ENCODE measurements at places on chromosomes 2 and 18.
A peak's percentile ranks its signal among the peaks of the same experiment; 100 is the strongest.

DNA sequence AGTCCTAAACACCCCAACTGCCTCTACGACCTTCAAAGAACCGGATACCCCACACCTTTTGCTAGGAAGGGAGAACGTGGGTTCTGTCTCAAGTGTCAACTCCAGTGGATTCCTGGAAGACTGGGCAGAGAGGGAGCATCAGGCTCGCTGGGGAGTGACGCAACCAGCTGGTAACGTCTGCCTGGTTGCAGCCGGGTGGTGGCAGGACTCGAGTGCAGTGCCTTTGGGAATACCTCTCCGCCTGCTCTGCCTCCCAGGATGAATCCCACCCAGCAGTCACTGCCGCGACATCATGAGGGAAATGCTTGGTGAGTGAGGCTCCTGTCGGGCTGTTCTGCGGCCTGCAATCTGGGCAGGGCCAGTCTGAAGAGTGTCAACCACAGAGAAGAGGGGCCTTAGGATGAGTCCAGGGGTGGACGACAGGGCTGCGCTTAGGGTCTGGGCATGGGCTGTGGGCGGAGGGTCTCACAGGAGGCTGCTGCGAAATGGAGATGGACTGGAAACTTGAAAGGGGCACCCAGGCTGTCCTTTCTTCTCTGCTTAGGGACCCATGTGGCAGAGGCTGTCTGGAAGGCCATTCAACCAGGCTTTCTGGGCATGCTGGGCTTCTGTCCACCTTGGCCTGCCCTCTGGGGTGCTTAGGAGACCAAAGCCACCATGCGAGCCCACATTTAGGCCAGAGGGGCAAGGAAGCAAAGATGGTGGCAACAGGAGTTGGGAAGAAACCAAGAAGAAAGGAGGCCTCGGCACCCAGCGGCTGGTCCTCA lies 12.9 kb downstream of the GPR17 start:
- H3K27ac ChIP-seq: peak overlapping the region; percentile 87
- DNase-seq: peak; percentile 24

DNA sequence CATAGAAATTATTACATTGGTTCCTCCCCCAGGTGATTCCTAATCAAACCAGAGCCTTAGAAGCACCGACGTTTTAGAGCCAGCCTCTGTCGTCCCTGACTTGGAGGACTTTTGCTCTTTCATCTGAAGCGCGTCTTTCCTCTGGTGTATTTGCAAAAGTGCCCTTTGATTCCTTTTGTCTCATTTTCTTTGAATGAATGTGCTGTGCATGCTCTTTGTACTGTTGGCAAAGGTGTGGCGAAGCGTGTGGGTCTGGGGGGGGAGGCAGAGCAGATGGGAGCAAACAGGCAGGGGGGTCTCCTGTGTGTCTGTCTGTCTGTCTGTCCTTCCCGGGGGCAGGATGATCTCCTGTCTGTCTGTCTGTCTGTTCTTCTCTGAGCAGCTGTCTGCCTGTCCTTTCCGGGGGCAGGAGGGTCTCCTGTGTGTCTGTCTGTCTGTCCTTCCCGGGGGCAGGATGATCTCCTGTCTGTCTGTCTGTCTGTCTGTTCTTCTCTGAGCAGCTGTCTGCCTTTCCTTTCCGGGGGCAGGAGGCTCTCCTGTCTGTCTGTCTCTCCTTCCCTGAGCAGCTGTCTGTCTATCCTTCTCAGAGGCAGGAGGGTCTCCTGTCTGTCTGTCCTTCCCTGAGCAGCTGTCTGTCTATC lies 205.5 kb upstream of the MYT1L start:
- H3K4me3 ChIP-seq: no peak overlapping the region
- H3K27me3 ChIP-seq: no peaks in the 10 kb centered on the region
- H3K27ac ChIP-seq: no peak overlapping the region
- no peaks in the 10 kb centered on the region for H3K4me1 ChIP-seq
- no peak for DNase-seq

DNA sequence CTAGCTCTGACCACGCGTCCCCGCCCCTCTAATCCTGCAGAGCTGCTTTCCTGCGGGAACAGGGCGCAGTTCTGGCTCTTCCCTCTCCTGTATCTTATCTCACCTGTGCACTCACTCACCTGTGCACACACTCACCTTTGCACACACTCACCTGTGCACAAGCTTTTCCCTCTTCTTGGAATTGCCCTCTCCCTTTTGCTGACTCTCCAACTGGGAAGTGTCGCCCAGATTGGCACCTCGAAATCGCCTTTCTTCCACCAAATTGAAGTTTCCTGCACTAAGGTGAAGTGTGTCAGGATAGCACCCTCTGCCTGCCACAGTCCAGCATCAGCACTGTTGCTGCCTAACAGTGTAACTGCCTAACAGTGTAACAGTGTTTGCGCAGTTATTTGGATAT lies 566 bp upstream of the CMPK2 start:
- peak overlapping the region; percentile 95 for H3K27ac ChIP-seq
- no peaks in the 10 kb centered on the region for H3K27me3 ChIP-seq
- H3K36me3 ChIP-seq: no peaks in the 10 kb centered on the region
- peaks cover 19% of the 10 kb centered on the region for H3K4me1 ChIP-seq
- peak; percentile 42 for DNase-seq

DNA sequence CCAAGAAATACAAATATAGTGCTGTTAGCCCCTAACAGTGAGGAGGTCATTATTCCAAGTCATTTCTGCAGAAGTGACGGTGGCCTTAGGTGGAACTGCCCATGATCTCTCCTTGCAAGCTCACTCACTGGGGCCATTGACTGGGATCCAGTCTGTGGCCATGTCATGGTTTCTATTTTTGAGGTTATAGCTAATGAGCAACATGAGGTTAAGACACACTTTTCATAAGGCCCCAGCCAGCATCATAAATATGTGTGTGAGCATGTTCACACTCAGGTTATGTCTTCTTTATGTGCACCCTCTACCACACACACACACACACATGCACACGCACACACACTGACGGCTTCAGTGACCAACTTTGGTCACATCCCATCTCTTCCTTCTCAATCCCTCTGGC lies 484 bp downstream of the AFF3 start:
- no peaks in the 10 kb centered on the region for H3K36me3 ChIP-seq
- H3K4me1 ChIP-seq: no peaks in the 10 kb centered on the region
- H3K4me3 ChIP-seq: no peak overlapping the region
- no peaks in the 10 kb centered on the region for H3K27me3 ChIP-seq
- no peak for DNase-seq

GRCh38 chr2:120589771-120590608 lies 145.7 kb upstream of the GLI2 start:
- no peak overlapping the region for H3K4me3 ChIP-seq
- no peaks in the 10 kb centered on the region for H3K4me1 ChIP-seq
- no peak overlapping the region for H3K27ac ChIP-seq
- H3K36me3 ChIP-seq: no peaks in the 10 kb centered on the region
- no peak for DNase-seq

GRCh38 chr2:64168756-64169155 lies 24.5 kb upstream of the PELI1 start:
- H3K36me3 ChIP-seq: no peaks in the 10 kb centered on the region
- no peak overlapping the region for H3K27ac ChIP-seq
- DNase-seq: no peak
- H3K4me3 ChIP-seq: no peak overlapping the region

DNA sequence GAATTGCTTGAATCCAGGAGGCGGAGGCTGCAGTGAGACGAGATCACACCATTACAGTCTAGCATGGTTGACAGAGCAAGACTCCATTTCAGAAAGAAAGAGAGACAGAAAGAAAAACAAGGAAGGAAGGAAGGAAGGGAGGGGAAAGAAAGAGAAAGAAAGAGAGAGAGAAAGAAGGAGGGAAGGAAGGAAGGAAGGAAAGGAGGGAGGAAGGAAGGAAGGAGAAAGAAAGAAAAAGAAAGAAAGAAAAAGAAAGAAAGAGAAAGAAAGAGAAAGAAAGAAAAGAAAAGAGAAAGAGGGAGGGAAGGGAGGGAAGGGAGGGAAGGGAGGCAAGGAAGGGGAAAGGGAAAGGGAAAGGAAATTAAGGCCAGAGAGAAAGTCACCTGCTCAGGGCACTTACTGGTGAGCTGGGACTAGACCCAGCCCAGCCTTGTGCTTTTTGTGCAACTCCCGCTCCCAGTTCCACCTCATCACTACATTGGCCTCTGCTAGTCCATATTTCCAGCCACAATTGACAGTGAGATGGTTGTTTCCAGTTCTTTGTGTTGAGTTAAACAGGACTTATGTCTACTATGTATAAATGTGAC lies 35.7 kb downstream of the MOGAT1 start:
- H3K27me3 ChIP-seq: no peaks in the 10 kb centered on the region
- H3K4me1 ChIP-seq: peaks cover 11% of the 10 kb centered on the region
- no peak overlapping the region for H3K4me3 ChIP-seq
- H3K36me3 ChIP-seq: no peaks in the 10 kb centered on the region
- DNase-seq: no peak

DNA sequence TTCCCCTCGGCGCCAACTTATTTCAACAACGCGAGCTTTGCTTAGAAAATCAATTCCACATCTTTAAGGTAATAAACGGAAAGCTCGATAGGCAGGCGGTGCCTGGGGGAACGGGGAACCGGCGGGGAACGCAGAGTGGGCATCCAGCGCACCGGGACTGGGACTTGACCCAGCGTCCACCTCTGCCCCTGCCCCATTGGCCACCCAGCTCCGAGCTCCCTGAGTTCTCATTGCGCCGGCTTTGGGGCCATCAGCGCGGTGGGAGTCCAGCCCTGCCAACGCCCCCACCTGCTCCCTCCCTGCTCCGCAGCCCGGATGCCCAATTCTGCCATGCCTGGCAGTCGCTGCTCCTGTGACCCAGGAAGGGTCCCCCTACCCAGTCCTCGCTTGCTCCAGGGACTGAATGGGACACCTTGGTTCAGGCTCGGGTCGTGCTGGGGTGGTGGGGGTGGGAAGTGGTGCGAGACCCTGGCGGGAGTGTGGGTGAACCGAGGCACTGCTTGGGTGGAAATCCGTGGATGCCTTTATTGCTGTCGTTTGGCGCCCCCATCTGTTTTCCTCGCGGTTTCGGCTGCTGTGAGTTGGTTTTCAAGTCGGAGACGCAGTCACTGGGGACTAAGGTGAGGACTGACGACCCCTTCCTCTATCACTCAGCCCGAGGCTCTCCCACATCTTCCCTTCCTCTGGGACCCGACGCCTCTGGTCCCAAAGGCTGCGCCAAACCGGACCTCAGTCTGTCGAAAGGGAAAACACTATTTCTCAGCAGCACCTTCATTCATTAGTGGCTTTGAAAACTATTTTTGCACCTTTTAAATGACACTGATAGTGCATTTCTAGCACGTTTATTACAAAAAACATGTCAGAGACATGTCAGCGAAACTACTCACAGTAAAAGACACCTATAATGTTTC lies 2.4 kb upstream of the EVX2 start:
- H3K36me3 ChIP-seq: no peaks in the 10 kb centered on the region
- H3K4me3 ChIP-seq: no peak overlapping the region
- peak; percentile 49 for DNase-seq

- no peak overlapping the region for H3K27ac ChIP-seq
- DNase-seq: no peak
- H3K4me1 ChIP-seq: no peaks in the 10 kb centered on the region
- H3K4me3 ChIP-seq: no peak overlapping the region
Measured at GRCh38 chr18:68219872-68220271, 495.0 kb downstream of the TMX3 start.

- peaks cover 12% of the 10 kb centered on the region for H3K4me1 ChIP-seq
- H3K4me3 ChIP-seq: peak overlapping the region; percentile 36
- H3K27me3 ChIP-seq: peaks cover 40% of the 10 kb centered on the region
- no peak for DNase-seq
- no peak overlapping the region for H3K27ac ChIP-seq
- no peaks in the 10 kb centered on the region for H3K36me3 ChIP-seq
Measured at GRCh38 chr2:106065268-106065982, 128.7 kb downstream of the UXS1 start.

- H3K27me3 ChIP-seq: peaks cover 5% of the 10 kb centered on the region
- DNase-seq: no peak
Measured at GRCh38 chr2:229669841-229670240, 44.5 kb downstream of the DNER start.

GRCh38 chr2:215002500-215002899 lies 135.9 kb downstream of the ABCA12 start:
- DNase-seq: no peak
- no peaks in the 10 kb centered on the region for H3K36me3 ChIP-seq
- H3K4me3 ChIP-seq: no peak overlapping the region
- H3K27ac ChIP-seq: no peak overlapping the region

DNA sequence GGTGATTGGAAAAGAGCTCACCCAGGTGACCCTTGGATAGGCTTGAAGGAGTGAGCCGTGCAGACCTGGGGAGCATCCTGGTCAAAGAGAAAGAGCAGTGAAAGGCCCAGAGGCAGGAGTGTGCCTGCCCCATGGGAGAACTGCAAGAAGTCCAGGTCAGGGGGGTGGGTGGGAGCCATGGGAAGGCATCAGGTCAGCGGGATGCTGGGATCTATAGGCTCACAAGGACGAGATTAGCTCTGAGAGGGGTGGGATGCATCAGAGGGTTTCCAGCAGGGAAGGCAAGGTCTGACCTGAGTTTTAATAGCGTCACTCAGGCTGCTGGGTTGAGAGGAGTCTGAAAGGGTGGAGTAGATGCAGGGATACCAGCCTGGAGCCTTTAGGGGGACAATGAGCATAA lies 158.6 kb downstream of the SMAD7 start:
- no peaks in the 10 kb centered on the region for H3K36me3 ChIP-seq
- no peaks in the 10 kb centered on the region for H3K27me3 ChIP-seq
- DNase-seq: no peak

GRCh38 chr18:58024139-58024538 lies 19.9 kb upstream of the NEDD4L start:
- H3K27ac ChIP-seq: peak overlapping the region; percentile 50
- H3K27me3 ChIP-seq: no peaks in the 10 kb centered on the region
- no peak overlapping the region for H3K4me3 ChIP-seq
- peaks cover 21% of the 10 kb centered on the region for H3K4me1 ChIP-seq
- no peak for DNase-seq
- H3K36me3 ChIP-seq: no peaks in the 10 kb centered on the region

DNA sequence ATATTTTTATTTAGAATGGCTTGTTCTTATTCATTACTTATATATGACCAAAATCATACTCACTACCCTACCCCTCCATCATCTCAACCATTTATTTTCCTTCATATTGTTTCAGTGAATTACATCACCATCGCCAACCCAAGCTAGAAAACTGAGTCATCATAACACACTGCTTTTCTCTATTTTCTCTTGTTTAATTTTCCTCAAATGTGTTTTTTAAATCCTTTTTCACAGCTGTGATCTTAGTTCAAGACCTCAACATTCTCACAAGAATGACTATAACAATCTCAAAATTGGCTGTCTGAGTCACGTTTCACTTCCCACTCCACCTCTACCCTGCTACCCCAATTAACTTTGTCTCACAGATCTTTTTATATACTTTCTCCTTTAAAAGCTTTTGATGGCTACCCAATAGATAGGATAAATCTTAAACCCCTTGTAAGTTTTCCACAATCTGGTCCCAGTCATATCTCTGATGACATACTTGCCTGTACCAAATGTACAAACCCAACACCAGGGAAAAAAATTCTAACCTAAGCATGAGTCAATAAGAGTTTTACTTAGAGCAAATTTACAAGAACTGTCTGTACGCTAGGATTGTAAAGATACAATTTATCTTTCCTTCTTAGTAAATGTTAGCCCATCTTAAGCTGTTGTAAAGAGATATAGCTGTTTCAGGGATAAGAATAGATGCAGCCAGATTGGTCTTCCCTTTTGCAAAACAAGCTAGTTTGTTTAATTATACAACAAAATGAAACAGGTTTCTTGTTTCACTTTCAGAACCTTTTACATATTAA lies 635.1 kb upstream of the SLC39A10 start:
- no peak overlapping the region for H3K27ac ChIP-seq
- no peaks in the 10 kb centered on the region for H3K36me3 ChIP-seq
- H3K4me1 ChIP-seq: no peaks in the 10 kb centered on the region
- DNase-seq: no peak
- H3K4me3 ChIP-seq: no peak overlapping the region
